ENCODE measurements at places on chromosomes 4 and X.
A peak's percentile ranks its signal among the peaks of the same experiment; 100 is the strongest.

DNA sequence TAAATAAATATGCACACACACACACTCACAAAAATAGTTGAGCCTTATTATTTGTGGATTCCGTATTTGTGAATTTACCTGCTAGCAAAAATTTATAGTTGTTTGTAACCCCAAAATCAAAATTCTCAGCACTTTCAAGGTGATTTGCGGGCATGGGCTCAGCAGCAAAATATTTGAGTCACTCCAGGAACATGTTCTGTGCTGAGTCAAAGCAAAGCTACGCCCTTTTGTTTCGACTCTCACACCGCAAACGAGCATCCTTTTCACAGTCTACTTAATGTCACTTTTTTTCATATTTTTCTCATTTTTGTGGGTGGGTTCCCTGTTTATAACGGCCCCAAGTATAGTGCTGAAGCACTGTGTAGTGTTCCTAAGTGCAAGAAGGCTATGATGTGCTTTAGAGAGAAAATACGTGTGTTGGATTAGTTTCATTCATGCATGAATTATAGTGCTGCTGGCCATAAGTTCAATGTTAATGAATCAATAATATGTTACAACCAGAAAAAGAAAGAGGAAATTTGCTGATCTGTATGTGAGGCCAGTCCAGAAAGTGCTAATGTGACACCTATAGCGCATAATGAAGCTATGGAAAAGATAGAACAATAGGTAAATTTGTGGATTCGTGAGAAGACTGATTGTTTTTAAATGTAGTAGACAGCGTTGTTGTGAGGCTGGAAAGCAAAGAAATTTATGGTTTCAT lies 723.2 kb upstream of the AGA start:
- no peak for DNase-seq

DNA sequence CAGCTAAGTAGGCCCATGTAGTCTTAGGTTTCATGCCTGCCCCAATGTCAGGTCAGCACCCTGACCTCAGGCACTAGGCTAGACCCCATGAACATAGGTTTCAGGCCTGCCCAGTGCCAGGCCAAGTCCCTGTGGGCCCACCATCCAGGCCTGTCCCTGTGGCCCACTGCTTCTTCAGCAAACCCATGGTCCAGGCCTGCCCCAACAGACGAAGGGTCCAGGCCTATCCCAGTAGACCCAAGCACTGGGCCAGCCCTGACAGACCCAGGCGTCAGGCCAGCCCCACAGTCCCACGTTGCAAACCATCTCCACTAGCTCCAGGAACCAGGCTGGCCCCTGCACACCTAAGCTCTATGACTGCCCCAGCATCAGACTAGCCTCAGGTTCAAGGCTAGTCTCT lies 92.4 kb downstream of the ENOX2 start:
- DNase-seq = no peak

DNA sequence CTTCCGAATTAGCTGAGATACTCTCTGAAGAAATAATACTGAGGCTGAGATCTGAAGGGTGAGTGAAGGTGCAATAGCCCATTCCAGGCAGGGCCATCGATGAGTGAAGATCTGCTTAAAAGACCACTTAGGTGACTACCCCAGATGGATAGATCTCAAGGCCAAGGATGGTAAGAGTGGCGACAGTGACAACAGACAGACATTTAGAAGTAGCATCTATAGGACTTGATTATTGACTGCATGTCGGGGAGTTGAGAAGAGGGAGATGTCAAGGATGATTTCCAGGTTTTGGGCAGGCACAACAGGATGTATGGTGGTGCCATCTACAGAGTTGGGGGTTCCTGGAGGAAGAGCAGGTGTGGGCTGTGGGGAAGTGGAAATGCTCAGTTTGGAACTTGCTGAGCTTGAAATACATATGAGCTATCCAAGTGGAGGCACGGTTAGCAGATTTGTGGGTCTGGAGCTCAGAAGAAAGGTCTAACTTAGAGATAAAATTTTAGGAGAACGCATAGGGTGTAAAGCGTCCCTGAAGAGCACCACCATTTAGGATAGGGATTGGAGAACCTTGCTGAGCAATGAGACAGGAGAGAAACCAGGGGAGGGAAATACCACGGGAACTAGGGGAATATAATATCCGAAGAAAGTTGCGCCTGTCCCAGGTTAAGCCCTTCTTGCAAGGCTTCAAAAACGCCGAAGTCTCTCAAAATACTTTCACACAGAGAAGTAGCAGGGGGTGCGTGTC lies 688 bp downstream of the UFSP2 start:
- no peak for DNase-seq

DNA sequence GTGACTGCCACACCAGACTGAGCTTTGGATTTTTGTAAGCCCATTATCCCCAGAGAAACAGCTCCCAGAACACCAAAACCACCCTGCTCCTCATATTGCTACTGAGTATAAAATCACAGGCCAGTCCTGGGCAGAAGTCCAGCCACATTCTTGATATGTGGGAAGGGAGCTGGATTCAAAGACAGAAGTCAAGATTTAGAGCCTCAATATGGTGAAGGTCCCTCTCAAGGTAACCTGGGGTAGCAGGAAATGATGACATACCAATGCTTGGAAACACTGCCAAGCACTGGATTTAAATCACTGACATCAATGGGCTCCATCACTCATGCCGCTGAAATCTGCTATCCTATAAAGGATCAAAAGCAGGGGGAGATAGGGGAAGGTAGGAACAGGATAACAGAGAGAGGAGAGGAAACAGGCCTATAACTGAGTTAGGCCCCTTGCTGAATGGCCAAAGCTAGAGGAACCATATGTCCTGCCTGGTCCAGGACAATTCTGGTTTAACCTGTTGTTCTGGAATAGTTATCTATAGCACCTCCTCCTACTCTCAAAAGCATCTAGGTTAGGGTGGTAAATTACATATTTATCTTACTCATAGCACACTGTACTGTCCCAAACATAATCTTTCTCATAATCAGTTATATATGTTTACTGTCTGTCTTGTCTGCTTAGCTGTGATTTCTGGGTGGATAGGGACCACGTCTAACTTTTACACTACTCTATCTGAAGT lies 83.7 kb upstream of the NHS start:
- no peak for DNase-seq

DNA sequence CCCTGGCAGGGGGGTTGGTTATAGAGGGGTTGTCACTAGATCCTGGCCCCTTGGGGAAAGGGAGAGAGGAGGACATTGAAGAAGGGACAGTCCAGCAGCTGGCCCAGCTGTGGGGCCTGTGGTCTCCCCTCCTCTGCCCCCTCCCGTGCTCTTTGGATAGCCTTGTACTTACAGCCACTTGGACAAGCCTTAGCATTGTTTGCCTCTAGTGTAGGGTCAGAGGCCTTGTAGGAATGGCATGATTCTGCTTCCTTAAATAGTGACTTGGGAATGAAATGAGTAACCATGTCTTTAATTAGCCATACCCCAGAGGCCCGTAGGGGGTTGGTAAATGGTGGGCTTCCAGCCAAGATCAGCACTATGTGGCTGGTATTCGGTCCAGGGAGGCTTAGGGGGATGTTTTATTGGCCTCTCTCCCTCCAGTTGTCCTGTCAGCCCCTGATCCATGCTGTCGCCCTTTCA lies 230.6 kb downstream of the PTTG2 start:
- DNase-seq = peak; percentile 88

DNA sequence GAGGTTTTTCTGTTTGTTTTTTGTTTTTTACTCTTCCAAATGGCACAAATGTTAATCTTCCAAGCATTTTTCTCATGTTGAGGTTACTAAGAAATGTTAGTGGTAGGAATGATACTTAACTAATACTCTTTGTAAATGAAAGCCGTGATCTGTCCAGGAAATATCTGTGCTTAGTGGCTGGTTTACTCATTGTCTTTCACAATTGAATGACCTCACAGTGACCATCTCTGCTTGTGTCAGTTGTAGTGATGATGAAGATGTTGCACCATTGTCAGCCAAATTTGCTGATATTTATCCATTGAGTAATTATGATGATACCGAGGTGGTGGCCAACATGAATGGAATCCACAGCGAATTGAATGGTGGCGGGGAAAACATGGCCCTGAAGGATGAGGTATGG lies 93.5 kb downstream of the TNIP2 start:
- DNase-seq = no peak

DNA sequence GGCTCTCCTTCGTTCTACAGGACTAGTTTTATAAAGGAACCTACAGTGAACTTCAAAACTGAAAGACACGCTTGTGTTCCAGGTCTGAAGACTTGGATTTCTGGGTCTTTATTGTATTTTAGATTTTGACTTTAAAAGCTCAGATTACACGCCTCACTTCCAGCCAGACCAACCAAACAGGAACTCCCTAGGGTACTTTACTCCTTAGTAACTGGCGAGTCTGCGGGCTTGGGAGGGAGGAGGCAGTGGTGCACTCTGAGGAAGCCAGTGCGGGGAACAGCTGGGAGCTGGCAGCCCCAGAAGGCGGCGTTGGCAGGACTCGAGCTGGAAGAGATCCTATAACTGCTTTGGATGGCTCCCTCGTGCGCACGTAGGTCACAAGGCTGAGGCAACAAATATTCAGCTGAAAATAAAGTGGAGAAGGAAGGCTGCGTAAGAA lies 391 bp upstream of the PHKA1 start:
- DNase-seq = peak; percentile 68

- no peak for DNase-seq
Measured at GRCh38 chr4:133189147-133189517, 40.0 kb downstream of the PCDH10 start.

GRCh38 chrX:85836868-85837267 lies 210.5 kb downstream of the CHM start:
- no peak for DNase-seq

- DNase-seq = no peak
Measured at GRCh38 chrX:68940601-68941000, 111.8 kb downstream of the EFNB1 start.
